GM12891 (cell line): ENCODE measurements at places on chromosomes 4 and X.

- DNase-seq, result no peak
These were observed 60.2 kb downstream of the CHRNA9 start for GRCh38 chr4:40395166-40395900.

DNA sequence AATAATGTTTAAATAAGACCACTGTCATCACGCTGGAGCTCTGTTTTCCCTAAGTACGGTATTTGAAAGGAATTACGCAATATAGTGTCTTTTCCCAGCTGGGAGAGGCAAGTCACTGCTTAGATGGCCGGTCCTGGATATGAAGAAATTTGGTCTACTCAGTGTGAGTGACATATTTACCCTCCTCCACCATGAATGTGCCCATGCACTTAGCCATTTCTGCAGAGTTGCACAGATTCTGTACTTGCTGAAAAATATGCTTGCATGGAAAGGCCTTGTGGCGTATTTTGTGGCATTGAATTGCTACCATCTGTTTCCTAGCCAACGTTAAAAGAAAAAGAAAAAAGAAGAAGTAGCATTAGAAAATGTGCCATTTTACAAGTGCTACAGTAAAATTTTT lies 73.1 kb downstream of the ADGRL3 start:
- DNase-seq, result no peak

DNA sequence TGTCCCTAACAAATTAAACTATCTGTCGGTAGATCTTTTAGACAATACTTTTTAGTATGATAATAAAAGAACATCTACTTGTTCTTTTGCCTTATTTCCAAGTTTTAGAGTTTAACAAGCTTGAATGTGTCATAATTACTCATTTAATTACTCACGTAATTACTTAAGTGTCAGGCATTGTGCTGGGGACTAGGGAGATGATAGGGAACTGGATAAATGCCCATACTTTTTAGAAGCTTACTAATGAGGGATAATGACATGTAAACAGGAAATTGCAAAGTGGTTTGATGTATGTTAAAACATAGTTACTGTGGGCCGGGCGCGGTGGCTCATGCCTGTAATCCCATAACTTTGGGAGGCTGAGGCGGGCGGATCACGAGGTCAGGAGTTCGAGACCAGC lies 158.3 kb downstream of the DMD start:
- no peak for DNase-seq

DNA sequence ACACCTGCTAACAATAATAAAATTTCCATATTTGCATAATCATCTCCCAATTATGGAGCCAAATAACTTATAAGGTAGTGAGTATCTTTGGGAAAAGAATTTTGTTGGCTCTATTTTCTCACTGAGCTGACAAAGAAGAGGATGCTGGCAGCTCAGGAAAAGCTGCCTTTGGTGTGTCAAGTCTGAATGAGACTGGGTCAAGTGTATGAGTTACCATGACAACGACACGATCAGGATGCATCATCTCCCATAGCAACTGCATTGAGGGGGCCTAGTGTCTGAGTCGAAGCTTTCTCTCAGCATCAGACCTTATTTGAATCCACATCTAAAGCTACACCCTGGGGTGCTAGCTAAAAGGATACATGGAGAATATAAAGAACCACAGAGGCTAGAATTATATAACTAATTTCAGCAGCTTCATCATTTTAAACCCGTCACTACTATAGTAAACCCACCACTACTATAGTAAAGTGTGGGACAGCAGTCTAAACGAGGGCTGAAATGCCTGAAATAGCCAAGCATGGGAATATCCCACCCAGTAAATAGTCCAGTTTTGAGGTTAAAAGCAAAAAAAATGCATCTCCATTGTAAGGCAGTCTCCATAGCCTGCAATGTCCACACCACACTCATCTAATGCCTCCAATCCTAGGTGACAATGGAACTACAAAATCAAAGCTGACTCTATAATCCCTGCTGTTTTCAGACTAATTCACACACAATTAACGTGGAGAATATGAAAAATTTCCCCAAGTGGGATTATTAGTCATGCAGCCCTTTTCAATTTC lies 16.0 kb downstream of the GSPT2 start:
- no peak for DNase-seq

- DNase-seq, result no peak
These were observed 112.1 kb downstream of the DRD5 start for GRCh38 chr4:9893329-9894108.
